ENCODE measurements at places on chromosomes 16 and 17. TPM values are rescaled to one million over a fixed set of nuclear protein-coding genes. Genes with fewer than 3 reads are reported as not detected.

HAP1 gene
- 1.1 TPM for total RNA-seq

MSI2 gene
- total RNA-seq = 15.7 TPM

DNA sequence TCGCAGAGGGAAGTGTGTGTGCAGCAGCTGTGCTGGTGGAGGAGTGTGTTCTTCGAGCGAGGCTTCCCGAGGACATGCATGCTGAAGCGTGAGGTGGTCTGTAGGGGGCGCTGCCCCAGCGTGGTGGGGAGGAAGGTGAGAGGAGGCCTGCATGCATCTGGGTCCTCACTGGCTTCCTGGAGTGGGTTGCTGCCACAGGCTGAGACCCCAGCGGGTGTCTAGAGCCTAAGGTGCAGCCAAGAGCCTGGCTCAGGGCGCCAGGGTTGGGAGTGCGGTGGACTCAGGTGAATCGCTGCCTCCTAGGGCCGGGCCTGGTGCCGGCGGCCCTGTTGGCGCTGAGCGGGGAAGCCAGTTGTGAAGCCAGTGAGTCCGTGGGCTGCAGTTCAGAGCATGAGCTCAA is 7.5 kb upstream of the HSD3B7 start:
- DNase-seq = no peak

DNA sequence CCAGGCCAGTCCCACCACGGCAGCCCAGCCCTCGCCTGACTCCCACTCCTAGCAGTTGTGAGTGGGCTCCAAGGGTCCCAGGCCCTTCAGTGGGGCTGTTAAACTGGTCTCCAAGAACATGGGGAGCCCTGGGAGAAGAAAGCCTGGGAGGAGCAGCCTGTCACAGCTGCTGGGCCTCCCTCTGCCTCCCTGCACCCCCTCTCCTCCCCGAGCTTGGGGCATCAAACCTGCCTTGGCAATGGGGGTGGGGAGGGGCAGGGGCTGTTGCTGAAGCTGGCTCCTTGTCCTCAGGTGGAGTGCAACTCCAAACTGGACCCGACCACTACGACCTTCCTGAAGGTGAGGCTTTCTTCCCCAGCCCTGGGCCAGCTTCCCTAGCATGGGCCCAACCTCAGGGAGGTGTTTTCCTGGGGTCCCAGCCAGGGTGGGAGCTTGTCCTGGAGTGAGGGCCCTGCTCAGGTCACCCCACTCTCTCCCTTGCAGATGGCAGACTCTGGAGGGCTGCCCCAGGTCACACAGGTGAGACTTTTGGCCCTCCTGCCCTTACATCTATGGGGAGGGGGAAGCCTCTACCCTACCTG is 6.6 kb upstream of the SETD6 start:
- DNase-seq = no peak

DNA sequence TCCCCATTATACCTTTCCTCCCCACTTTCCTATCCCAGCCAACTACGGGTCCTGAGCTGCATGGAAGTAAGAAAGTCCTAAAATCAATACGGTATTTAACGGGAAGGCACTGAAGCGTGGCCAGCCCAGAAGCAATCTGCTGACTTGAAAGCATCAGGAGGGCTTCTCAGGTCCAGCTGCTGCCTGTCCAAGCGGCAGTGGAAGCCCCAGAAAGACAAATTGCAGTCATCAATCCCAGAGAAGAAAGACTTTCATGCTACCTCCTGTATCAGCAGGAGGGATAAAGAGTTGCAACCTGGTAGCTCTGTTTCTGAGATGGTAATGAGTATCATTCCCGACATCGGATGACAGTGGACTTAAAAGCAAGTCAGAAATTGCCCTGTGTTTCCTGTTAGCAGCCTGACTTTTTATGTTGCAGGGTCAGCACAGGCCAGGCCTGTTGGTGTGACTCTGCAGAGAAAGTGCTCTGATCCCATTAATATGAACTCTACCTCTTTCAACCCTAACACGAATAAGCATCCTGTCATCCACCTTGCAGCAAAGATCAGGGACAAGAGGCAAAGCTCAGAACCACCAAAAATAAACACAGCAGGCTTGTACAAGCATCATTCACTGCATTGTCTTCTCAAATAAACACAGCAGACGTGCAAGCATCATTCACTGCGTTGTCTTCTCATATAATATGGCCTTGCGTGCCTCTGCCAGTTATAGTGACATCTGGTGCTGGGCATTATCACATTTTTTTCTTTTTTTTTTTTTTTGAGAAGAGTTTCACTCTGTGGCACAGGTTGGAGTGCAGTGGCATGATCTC is 358.6 kb upstream of the CDH11 start:
- DNase-seq = no peak

GRCh38 chr16:50684823-50685461 is 3.8 kb upstream of the SNX20 start:
- DNase-seq = no peak

DNA sequence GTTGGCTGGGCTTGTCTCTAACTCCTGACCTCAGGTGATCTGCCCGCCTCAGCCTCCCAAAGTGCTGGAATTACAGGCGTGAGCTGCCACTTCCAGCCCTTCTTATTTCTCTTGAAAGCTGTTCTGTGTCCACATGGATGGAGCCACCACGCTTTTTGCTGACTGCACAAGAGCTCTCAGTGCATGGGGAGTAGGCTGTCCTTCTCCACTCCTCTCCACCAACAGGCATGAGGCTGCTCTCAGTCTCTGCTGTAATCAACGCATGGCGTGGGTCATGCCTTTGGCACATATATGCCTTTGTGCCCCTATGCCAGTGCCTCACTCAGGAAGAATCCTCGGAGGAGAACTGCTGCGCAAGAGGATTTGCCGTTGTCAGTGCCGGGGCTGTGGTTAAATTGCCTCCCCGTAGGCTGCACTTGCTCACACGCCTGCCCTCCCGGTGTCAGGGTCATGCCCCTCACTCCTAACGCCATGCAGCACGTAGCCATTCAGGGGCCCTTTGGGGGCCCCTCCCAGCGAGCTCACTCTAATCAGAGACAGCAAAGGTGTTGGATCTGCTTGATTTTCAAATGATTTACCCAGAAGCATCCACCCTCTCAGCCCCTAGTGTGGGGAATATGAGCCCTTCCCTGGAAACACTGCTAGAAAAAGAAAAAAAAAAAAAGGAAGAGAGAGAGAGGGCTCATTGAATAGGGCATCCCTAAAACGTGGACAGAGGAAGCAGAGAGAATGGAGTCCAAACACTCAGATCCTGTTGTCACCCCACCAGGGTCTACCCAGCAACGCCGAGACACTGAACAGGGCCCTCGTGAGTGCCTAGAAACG is 47.5 kb upstream of the ZCCHC14 start:
- no peak for DNase-seq

DNA sequence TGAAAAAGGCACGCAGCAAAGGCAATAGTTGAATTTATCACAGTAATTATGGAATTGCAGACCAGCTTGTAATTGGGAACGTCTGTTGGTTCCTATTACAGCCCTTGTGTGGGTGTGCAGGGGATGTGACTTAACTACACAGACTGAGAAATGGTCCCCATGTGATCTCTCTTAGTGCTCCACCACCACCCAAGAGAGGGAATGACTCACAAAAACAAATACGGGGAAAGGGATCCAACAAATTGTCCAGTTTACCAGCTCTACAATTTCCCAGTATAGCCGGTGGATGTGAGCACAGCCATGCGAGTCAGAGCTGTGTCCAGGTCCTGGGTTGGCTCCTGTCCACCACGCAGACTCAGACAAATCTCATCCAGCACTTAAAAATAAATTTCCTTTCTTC is 337.9 kb downstream of the GRIN2A start:
- DNase-seq = no peak

Measured in PC-9 (cell line).